ENCODE measurements at places on chromosomes 7 and 10. TPM values are rescaled to one million over a fixed set of nuclear protein-coding genes. Genes with fewer than 3 reads are reported as not detected.

The VSIR gene
- total RNA-seq: 17.6 TPM

The ACSM6 gene
- not detected for total RNA-seq

The FAM25A gene
- total RNA-seq: not detected

The CYP3A7 gene
- total RNA-seq: not detected

The GFRA1 gene
- total RNA-seq: 25.3 TPM

The SLC39A12 gene
- not detected for total RNA-seq

The ZNF138 gene
- 5.3 TPM for total RNA-seq

The PAPOLB gene
- total RNA-seq: under 0.01 TPM

The SEMA3D gene
- total RNA-seq: 0.33 TPM

The FEZF1 gene
- not detected for total RNA-seq

The ALOX5 gene
- total RNA-seq: 4.3 TPM

The FOXI2 gene
- total RNA-seq: not detected

The SPDYE9 gene
- not detected for total RNA-seq

The C10orf143 gene
- 1.6 TPM for total RNA-seq

The PNLIPRP2 gene
- not detected for total RNA-seq

The CCZ1B gene
- total RNA-seq: 25.2 TPM

The PSD gene
- total RNA-seq: 9.3 TPM

The NSUN6 gene
- total RNA-seq: 2.8 TPM

The GOLGA7B gene
- under 0.01 TPM for total RNA-seq

The CUZD1 gene
- 0.16 TPM for total RNA-seq

The WIPF3 gene
- 0.25 TPM for total RNA-seq

The TMEM273 gene
- not detected for total RNA-seq

The CDHR3 gene
- total RNA-seq: 1.1 TPM

The COL28A1 gene
- total RNA-seq: 0.38 TPM

The KAZALD1 gene
- total RNA-seq: 0.49 TPM

The CFAP69 gene
- total RNA-seq: 1.6 TPM

The SPAM1 gene
- total RNA-seq: not detected

The CALML5 gene
- total RNA-seq: not detected

The CNNM1 gene
- 0.16 TPM for total RNA-seq

The STRA8 gene
- not detected for total RNA-seq

The LRGUK gene
- total RNA-seq: 0.13 TPM

The CH25H gene
- not detected for total RNA-seq

The COL13A1 gene
- 2.3 TPM for total RNA-seq

The AOAH gene
- 0.38 TPM for total RNA-seq

The SHH gene
- 1.6 TPM for total RNA-seq

The NDUFB8 gene
- 222 TPM for total RNA-seq

The PIP gene
- not detected for total RNA-seq

The DENND2A gene
- 4.7 TPM for total RNA-seq

Data from mesangial cell (primary cell).